Activated T-helper 1 cell treated with anti-CD3 and anti-CD28 coated beads, Interleukin-12 subunit alpha, Interleukin-12 subunit beta, Interleukin-2, Interleukin-4 antibody, amounts not matched to agents 30 ng/mL and 10 ng/mL and 1 ng/mL, durations not matched to agents 14 hours and 24 hours and 36 hours (primary cell): ENCODE measurements at places on chromosomes 16 and 17. TPM values are rescaled to one million over a fixed set of nuclear protein-coding genes. Genes with fewer than 3 reads are reported as not detected.

GRCh38 chr17:78479369-78479768 lies 97.8 kb downstream of the DNAH17 start:
- H3K36me3 ChIP-seq = no peaks in the 10 kb centered on the region
- no peak overlapping the region for H3K27ac ChIP-seq
- peaks cover 9% of the 10 kb centered on the region for H3K4me1 ChIP-seq
- H3K27me3 ChIP-seq = peaks cover 7% of the 10 kb centered on the region
- no peak overlapping the region for H3K4me3 ChIP-seq
- no peak for DNase-seq

Gene CACNG3
- not detected in 2 replicates for total RNA-seq

DNA sequence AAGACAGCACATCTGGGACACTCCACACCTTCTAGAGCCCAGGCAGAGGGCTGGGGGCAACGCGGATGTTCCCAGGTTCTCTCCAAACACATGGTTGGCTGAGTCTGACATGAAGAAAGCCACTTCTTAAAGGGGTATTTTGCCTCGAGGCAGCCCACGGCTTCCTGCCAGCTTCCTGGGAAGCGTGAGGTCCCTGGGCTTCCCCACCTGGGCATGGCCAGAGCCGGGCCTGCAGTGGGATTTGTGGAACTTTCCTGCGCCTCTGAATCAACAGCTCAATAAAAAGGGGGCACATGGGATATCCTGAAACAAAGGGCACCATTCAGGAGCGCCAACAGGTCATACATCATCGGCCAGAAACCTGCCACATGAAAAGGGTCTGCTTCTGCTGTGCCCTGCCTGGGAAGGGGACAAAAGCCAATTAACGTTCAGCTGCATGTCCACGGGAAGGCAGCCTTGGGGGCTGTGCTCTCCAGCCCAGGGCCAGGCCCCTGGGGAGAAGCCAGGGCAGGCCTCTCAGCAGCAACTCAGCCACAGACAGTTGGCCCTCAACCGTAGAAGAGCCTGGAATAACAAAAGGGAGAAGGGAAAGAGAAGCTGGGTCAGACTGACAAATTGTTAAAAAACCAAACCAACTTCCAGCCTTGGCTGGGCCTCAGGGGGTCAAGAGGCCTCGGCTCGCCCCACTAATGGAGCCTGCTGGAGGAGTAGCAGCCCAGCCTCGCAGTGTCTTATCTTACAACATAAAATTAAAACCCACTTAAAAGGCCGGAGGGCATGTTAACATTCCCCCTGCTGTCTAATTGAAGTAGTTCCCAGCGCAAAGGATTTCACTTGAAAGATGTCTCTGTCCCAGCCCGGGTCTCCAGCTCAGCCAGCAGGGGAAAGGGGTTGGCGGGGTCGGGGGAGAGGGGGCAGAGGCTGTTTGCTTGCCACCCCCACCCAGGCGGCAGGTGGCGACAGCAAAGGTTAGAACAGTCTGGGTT lies 34.2 kb downstream of the TBX4 start:
- H3K27ac ChIP-seq = no peak overlapping the region
- H3K4me3 ChIP-seq = no peak overlapping the region
- H3K36me3 ChIP-seq = no peaks in the 10 kb centered on the region
- no peak for DNase-seq

Gene WNT9B
- not detected in 2 replicates for total RNA-seq

GRCh38 chr17:36674278-36674650 lies 72.9 kb downstream of the MRM1 start:
- peaks cover 46% of the 10 kb centered on the region for H3K4me1 ChIP-seq
- DNase-seq = peak; percentile 63

DNA sequence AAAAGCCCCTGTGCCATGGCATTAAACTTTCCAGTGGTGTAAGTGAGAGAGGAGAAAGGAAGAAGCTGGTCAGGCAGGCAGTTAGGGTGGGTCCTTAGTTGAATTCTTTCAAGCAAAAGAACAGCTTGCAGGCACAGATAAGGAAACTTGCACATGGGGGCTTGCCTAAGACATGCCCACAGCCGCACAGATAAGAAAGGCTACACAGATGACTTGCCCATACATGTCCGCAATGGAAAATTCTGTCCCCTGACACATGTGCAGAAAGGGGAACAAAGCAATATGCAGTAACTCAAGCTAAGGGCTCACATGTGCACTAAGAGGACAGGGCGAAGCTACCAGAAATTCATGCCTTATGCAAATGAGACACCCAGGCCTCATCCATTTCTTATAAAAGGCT lies 69.9 kb downstream of the GSG1L start:
- no peaks in the 10 kb centered on the region for H3K36me3 ChIP-seq
- no peak overlapping the region for H3K27ac ChIP-seq
- H3K4me3 ChIP-seq = no peak overlapping the region
- H3K27me3 ChIP-seq = peaks cover 2% of the 10 kb centered on the region
- peaks cover 19% of the 10 kb centered on the region for H3K4me1 ChIP-seq

DNA sequence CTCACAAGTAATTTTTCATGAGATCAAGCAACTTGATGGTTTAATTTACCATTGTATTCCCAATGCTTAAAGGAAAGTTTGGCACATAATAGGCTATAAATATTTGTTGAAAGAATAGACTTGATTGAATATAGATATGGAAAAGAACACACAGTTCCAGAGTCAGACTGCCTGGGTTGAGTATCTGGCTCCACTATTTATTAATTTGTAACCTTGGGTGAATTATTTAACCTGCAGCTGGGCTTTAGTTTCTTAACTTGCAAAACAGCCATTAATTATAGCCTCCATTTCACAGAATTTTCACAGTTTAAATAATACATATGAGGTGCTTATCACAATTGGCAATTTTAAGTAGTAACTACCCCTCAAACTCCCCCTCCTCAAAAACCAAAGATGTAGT lies 73.6 kb downstream of the NCOR1 start:
- H3K27ac ChIP-seq = no peak overlapping the region
- no peak for DNase-seq
- H3K36me3 ChIP-seq = peaks cover 22% of the 10 kb centered on the region

Gene UNC13D
- total RNA-seq = 185 and 186 TPM in 2 replicates

GRCh38 chr16:47204736-47205504 lies 61.2 kb upstream of the NETO2 start:
- no peak for DNase-seq
- H3K4me1 ChIP-seq = no peaks in the 10 kb centered on the region
- no peak overlapping the region for H3K4me3 ChIP-seq
- H3K36me3 ChIP-seq = no peaks in the 10 kb centered on the region
